Stimulated activated CD8-positive, alpha-beta memory T cell treated with anti-CD3 and anti-CD28 coated beads, Interleukin-7, amount 100 ng/mL, for 1 hour (primary cell): ENCODE measurements at places on chromosomes 4 and X.

DNA sequence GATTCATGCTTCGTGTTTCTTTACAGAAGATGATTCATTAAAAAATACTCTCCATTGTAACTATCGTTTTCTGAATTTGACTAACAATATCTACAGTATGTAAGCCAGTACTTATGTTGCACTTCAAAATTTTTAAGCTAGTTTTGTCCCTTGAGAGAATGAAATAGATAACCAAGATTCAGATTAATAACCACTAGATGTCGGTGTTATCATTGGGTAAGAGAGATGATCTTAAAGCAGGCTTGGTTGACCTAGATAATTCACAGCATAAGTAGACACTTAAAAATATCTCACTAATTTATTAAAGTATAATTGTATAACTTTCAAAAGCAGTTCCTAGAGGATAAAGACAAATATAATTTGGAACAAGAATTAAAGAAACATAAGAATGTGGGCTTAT, 430.9 kb downstream of the C4orf33 start:
- DNase-seq, result no peak

DNA sequence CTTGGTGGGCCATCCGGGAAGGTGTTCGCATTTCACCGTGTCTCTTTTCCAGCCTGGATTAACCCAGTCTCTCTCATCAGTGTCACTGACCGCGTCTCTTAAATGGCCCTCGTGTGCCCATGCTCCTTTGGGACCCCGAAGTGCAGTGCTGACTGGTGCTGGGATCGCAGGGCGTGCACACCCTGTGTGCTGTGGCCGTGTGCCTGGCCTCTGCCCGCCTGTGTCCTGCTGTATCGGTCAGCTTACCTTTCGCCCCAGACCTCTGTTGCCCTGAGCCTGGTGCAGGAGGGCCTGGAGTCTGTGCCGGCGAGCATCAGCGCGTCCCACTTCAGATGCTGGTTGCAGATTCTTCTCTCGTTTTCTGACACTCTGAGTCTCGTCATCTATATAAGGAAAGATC, 68.3 kb upstream of the HGFAC start:
- DNase-seq, result no peak

- DNase-seq, result no peak
These were observed 5.5 kb upstream of the NR3C2 start for GRCh38 chr4:148447681-148448080.

DNA sequence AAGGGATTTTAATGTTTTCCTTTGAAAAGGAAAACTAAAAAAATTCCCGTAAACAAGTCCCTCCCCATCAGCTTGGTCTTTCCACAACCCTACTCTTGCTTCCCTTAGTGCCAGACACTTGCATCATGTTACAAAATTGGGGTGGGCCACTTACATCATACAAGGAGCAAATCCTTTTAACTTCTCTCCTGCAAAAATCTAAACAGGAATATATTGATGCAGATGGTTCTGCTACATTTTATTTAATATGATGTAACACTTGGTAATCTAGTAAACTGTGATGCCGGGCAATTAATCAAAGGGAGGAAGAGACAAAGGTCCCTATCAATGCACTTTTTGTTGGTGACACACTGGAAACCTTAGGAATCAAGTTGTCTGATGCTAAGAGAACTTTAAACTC, 125.3 kb downstream of the UBE2K start:
- no peak for DNase-seq

DNA sequence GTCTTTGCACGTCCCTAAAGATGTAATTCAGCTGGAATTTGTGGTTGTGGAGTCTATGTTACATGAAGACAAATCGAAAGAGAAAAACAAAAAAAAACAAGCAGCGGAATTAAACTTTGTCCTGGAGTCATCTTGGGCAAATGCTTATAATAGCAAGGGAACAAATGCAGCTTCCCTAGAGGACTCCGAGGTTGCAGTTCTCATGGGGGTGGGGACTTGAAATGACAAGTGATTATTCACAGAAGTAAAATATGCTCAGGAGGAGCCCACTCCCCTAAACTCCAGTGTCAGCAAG, 362.4 kb downstream of the ARHGAP24 start:
- no peak for DNase-seq

GRCh38 chr4:144288011-144288903, 147.7 kb upstream of the GYPA start:
- no peak for DNase-seq

DNA sequence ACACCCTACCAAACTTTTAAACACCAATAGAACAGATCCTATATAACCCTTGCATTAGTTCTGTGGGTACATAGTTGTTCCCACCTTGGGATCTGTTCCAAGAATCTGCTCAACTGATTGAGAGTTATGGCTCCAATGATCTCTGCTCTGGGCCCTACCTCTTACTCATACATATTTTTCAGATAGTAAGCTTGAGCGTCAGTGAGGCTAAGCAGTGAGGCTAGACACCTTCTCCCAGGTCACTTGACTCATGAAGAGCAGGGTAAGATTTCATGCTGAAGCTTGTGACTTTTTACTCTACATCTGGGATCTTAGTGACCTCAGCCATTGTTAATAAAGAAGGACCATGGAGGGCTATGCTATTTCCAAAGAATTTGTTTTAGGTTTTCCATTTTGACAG, 23.1 kb upstream of the TNIP3 start:
- DNase-seq, result no peak

DNA sequence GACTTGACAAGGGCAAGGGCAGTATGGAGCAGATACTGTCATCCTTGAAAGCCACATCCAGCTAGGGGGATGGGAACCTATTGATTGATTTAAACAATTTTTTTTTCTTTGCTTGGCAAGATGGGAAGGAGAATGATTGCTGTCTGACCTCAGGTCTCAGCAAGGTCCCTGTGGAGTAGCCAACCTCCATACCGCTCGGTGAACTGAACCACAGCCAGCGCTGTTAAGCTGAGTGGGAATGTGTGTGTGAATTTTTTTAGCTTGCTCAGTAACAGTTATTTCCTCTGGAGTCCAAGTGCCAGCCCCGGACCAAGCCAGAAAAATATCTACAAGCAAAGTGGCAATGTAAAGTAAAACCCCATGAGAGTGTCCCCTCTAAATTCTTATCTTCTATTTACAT, 25.9 kb downstream of the DCX start:
- DNase-seq, result no peak

DNA sequence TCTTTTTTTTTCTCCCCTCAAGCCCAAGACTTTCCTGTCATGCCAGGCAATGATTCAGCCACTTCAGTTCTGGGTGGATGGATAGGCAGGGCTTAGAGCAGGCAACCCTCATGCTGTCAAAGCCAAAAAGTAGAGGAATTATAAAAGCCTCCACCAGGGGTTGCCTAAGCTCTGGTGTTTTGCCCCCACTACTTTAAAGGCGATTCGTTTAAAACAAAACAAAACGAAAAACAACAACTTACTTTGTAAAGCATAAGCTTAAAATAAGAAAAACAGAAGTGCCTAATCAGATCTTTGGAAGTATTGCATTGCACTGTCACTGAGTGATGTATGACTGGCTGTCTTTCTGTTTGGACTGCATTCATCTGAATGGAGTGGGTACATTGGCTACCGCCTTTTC, 5.3 kb upstream of the IDS start:
- no peak for DNase-seq

DNA sequence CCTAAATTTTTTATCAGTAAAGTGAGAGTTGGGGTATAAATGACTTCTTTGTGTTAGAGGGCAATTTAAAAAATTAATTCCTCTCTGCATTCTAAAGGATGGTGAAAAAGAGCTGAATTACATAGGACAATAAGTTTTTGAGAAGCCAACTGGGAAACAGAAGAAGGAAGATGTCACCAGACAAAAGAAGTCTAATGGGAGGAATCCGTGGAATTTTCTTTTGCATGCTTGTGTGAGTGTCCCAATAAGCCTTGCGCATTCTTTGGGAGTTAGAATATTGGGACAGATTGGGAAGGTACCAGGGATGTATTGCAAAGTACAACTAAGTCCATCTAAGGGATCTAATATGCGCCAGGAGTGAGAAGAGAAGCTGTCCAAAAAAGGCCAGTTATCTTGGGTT, 35.1 kb upstream of the NR3C2 start:
- DNase-seq, result no peak

GRCh38 chrX:50108264-50108663, 92.5 kb downstream of the AKAP4 start:
- DNase-seq, result no peak

DNA sequence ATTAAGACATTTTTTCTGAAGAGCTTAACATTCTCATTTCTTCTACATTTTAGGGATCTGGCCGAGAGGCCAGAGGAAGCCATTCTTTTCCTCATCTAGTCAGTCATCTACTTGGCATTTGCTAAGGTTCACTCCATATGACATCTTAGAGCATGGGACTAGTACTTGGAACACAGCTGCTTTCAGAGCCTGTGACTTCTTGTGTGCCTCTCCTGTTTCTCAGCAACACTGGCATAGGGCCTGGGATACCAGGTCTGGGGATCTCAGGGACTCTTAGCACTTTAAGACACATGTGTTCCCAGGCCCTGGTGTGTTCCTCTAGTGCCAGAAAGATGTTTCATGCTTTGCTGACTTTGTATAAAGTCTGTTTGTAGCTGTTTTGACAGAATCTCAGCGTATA, 7.3 kb downstream of the PLP1 start:
- no peak for DNase-seq

DNA sequence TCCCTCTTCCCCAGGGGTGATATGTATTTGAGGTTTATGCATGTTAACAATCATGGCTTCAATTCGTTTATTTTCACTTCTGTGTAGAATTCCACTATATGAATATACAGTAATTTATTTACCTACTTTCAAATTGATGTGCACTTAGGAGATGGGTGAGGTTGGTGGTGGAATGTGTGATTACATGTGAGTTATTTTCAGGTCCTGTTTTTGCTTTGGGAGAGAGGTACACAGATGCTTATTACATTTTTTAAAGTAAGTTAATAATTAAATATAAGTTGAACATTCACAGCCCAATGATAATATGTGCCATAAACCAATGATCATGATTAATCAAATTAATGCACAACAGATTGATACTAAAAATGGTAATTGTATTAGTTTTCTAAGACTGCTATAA, 79.5 kb downstream of the SPRY1 start:
- DNase-seq, result no peak

DNA sequence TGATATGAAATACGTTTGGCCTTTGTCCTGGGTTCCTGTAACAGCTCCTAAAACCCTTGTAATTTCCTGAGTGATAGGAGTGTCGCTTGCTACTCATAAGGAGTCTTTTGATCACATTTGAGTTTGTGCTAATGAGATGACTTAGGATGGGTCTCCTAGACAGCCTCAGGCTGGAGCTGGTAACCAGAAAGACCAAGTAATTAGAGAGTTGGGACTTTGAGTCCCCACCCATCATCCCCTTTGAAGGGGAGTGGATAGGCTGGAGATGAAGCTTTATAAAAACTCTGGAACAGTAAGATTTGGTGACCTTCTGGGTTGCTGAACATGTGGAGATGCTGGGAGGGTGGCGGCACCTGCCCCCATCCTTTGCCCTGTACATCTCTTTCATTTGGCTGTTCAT, 2.9 kb downstream of the SEC24B start:
- DNase-seq, result no peak

- DNase-seq, result no peak
These were observed 121.0 kb upstream of the ACSL4 start for GRCh38 chrX:109854096-109854495.

GRCh38 chr4:67451464-67451863, 93.8 kb downstream of the CENPC start:
- no peak for DNase-seq

DNA sequence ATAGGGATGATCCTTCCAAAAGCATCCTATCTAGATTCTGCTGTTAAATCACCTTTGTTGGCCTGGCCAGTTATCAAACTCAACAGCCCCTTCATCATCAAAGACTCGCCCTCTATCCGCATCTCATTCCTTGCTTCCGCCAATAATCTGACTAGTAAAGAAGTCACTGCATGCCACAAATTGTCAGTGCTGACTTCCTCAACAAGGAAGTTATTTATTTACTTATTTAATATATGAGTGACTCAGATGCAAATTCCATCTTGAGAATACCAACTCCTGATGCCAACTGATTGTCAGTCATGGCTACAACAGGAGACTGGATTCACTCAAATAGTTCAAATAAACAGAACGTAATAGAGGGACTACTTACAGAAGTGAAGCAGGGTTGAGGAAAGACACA, 283.8 kb downstream of the TRIML1 start:
- DNase-seq, result no peak

- no peak for DNase-seq
These were observed 57.3 kb upstream of the ZNF157 start for GRCh38 chrX:47313056-47313455.

DNA sequence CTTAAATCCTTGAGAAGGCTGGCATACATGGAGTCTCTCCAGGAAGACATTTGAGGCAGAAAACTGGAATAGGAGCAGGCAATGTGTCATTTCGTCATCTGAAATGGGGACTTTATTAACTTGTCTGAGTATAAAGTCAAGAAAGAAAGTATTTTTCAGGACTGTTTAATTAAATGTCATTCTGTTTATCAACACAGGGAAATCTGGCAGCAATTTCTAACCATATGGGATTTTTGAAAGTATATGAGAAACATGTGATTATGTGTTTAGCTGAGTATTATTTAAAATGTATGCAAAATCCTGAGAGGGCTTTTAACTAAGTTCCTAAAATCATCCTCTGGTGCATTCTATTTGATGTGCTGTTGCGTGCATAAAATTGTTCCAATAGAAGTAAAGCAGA, 3.9 kb upstream of the FAM9A start:
- DNase-seq, result no peak

GRCh38 chrX:151177141-151178027, 1.0 kb downstream of the GPR50 start:
- no peak for DNase-seq

DNA sequence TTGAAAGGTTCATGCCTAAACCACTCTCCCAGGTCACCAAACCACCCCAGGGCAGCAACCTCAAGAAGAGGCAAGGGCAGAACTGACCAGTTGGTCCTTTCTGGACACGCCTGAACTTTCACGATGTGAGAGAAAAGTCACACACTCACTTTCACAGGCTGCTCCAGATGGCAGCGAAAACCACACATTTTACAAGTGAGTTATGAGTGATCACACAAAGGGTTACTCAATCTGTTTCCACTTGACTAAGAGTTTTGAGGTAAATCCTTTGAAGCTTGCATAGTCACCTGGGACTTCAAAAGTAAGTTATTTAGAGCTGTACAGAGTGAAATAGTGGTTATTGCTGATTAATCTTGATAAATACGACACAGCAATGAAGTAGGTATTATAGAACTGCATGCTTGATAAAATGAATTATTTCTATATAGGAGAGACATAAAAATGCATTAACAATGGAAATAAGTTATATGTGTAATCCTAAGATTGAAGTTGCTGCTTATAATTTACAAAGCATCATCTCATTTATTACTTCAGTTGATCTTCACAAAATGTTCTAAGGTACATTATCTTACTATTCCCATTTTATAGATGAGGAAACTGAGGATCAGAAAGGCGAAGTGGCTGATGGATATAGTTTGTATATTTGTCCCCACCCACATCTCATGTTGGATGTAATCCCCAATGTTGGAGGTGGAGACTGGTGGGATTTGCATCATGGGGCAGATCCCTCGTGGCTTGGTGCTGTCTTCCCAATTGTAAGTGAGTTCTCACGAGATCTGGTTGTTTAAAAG, 103.0 kb upstream of the KLF3 start:
- DNase-seq, result no peak

GRCh38 chr4:116389139-116389538, 696.2 kb downstream of the TRAM1L1 start:
- DNase-seq, result no peak

GRCh38 chr4:101818362-101818761, 27.8 kb downstream of the BANK1 start:
- DNase-seq, result no peak

- DNase-seq, result no peak
These were observed 252.7 kb downstream of the MAPK10 start for GRCh38 chr4:86107112-86107511.
